ENCODE measurements at places on chromosomes 4 and X.

DNA sequence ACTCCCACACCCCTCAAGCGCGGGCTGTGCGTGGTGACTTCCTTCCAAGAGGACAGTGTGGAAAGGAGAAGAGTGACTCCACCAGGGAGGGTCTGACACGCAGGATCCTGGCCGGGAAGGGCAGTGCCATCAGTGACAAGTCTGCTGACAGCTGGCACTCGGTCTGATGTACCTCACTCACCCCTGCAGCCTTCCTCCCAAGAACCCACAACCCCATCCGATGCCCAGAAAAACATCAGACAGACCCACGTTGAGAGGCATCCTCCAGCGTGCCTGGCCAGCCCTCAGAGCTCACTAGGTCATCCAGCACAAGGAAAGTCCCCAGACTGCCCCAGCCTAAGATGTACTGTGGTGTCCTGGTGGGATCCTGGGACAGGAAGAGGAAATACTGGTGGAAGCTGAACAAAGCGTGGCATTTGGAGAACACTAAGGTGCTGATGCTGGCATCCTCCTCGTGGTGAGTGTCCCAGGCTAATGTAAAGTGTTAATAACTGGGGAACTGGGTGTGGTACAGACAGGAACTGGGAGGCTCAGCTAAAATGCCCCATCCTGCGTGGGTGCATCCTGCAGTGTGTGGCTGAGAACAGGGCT is 200.0 kb upstream of the PSAPL1 start:
- no peak for ATAC-seq
- H3K27me3 ChIP-seq: peaks cover 9% of the 10 kb centered on the region
- H3K36me3 ChIP-seq: no peaks in the 10 kb centered on the region
- no peak overlapping the region for H3K4me3 ChIP-seq

DNA sequence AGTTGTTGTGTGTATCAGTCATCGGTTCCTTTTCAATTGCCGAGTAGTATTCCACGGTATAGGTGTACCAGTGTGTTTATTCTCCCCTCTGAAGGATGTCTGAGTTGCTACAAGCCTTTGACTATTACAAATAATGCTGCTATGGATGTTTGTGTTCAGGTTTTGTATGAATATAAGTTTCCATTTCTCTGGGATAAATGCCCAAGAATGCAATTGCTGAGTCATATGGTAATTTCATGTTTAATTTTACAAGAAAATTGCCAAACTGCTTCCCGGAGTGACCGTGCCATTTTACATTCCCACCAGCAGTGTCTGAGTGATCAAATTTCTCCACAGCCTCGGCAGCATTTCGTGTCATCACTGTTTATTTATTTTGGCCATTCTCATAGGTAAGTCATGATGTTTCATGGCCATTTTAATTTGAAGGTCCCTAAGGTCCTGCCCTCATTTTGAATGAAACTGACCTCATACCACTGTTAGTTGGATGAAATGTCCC is 73.9 kb downstream of the IRF2 start:
- peaks cover 100% of the 10 kb centered on the region for H3K36me3 ChIP-seq
- H3K27me3 ChIP-seq: no peaks in the 10 kb centered on the region
- H3K27ac ChIP-seq: peak overlapping the region; percentile 69
- H3K4me3 ChIP-seq: no peak overlapping the region
- peak; percentile 53 for ATAC-seq

GRCh38 chrX:14015294-14015693 is 14.4 kb downstream of the GEMIN8 start:
- no peak for ATAC-seq
- H3K27me3 ChIP-seq: no peaks in the 10 kb centered on the region
- no peak overlapping the region for H3K27ac ChIP-seq
- no peaks in the 10 kb centered on the region for H3K4me1 ChIP-seq

GRCh38 chr4:37381040-37381668 is 136.6 kb downstream of the NWD2 start:
- no peaks in the 10 kb centered on the region for H3K4me1 ChIP-seq
- no peak overlapping the region for H3K4me3 ChIP-seq
- H3K27ac ChIP-seq: no peak overlapping the region
- H3K36me3 ChIP-seq: no peaks in the 10 kb centered on the region

- peak overlapping the region; percentile 59 for H3K4me3 ChIP-seq
- H3K27ac ChIP-seq: no peak overlapping the region
- peaks cover 6% of the 10 kb centered on the region for H3K36me3 ChIP-seq
- peaks cover 70% of the 10 kb centered on the region for H3K27me3 ChIP-seq
- ATAC-seq: no peak
These were observed 4.0 kb upstream of the PDGFRA start for GRCh38 chr4:54224996-54225597.

DNA sequence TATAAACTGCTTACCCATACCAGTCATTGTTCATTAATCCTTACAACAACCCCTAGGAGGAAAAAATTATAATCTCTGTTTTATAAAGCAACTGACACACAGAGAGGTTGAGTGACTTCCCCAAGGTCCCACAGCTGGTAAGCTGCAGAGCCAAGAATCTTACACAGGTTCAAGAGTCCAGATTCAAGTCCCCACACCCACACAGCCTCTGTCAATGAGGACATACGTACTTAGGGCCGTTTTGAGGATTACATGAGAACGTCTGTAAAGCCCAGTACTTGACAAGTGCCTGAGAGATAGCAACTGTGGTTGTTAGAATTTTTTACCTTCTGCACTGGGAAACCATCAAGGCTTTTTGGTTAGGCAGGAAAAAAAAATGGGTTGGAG is 556 bp upstream of the SLC25A43 start:
- H3K27ac ChIP-seq: peak overlapping the region; percentile 88
- H3K4me3 ChIP-seq: peak overlapping the region; percentile 86
- peak; percentile 21 for ATAC-seq
- H3K4me1 ChIP-seq: peaks cover 9% of the 10 kb centered on the region
- H3K27me3 ChIP-seq: no peaks in the 10 kb centered on the region

DNA sequence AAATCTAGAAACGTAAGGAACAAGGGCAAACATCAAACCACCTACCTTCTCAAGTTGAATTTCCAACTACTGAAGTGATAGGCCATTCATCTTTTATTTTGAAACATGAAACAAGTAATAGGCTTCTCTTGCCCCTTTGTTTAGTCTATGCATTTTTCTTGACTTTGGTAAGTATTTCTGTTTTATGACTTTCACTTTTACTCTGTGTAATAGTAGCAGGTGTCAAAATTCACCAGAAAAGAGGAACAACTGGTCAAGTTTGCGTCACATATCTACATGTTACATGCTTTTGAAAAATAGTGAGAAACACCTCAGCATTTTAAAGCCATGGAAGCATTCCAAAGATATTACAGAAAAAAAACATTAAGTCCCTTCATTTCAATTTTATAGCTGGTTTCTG is 157.1 kb upstream of the FTHL17 start:
- no peaks in the 10 kb centered on the region for H3K36me3 ChIP-seq
- no peak for ATAC-seq
- H3K4me3 ChIP-seq: no peak overlapping the region
- no peaks in the 10 kb centered on the region for H3K4me1 ChIP-seq

All from activated T-helper 17 cell treated with anti-CD3 and anti-CD28 coated beads, Interleukin-2, amount 50 U/mL, for 72 hours (primary cell).